ENCODE measurements at places on chromosomes 3 and 15. TPM values are rescaled to one million over a fixed set of nuclear protein-coding genes. Genes with fewer than 3 reads are reported as not detected.

The CACNA1D gene
- total RNA-seq = 2.0 TPM

The ACAN gene
- 27.8 TPM for total RNA-seq

The MRAS gene
- total RNA-seq = 44.0 TPM

The LTK gene
- 9.4 TPM for total RNA-seq

The IQCH gene
- 1.6 TPM for total RNA-seq

The EXD1 gene
- total RNA-seq = not detected

The FBN1 gene
- 392 TPM for total RNA-seq
